ENCODE measurements at places on chromosomes 2 and 18.

- no peak for DNase-seq
Measured at GRCh38 chr18:55863876-55864275, 275.9 kb upstream of the TCF4 start.

- DNase-seq: no peak
Measured at GRCh38 chr2:203670939-203671338, 35.5 kb upstream of the CD28 start.

GRCh38 chr2:131584940-131585339 is 57.3 kb downstream of the CCDC74A start:
- DNase-seq: no peak

GRCh38 chr2:191312662-191313061 is 67.5 kb downstream of the MYO1B start:
- DNase-seq: no peak

DNA sequence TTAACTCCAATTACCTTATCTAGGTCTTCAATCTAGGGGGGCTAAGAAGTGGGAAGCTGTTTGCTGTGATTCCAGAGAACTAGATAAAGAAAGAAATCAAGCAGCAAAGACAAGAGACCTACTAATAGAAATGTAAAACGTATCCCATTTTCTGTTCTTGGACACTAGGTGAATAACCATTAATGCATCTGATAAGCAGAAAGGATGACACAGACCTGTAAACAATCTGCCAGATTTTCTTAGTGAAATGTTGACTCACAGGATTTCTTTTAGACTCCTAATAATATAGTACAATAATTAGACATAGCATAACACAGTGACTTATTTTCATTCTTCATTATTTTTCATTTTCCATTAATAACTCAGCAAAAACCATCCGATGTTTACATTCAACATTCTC is 1.3 kb downstream of the WDR35 start:
- DNase-seq: no peak

DNA sequence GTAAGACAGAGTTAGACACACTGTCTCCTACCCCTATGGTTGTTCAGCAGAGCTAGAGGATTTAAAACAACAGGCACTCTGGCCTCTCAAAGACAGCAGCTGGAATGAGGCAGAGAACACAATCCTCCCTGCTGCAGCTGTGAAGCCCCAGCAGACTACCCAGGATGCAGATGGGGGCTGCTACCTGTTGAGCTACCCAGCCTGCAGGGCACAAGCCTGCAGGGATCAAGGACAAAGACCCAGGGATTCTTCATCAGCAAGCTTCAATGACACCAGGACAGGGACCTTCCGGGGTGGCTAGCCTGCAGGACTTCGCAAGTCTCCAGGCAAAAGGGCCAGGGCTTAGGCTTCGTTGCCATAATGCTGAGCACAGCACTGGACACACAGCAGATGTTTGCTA is 27.2 kb downstream of the GALNT14 start:
- no peak for DNase-seq

DNA sequence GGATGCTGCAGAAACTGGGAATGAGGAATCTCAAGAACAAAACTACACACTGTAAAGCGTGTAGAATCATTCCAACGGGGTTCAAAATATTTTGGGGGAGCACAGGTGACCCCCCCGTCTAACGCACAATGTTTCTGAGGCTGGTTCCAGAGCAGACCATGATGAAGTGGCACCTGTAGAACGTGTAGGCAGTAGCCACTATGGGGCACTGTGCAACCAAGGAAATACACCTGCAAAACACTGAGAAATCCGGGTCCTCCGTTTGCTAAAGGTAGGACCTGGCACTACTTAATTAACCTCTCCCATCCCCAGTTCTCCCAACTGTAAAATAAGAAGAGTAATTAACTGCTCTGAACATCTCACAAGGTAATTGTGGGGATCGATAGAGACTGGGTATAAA is 22.6 kb downstream of the ST6GAL2 start:
- no peak for DNase-seq

DNA sequence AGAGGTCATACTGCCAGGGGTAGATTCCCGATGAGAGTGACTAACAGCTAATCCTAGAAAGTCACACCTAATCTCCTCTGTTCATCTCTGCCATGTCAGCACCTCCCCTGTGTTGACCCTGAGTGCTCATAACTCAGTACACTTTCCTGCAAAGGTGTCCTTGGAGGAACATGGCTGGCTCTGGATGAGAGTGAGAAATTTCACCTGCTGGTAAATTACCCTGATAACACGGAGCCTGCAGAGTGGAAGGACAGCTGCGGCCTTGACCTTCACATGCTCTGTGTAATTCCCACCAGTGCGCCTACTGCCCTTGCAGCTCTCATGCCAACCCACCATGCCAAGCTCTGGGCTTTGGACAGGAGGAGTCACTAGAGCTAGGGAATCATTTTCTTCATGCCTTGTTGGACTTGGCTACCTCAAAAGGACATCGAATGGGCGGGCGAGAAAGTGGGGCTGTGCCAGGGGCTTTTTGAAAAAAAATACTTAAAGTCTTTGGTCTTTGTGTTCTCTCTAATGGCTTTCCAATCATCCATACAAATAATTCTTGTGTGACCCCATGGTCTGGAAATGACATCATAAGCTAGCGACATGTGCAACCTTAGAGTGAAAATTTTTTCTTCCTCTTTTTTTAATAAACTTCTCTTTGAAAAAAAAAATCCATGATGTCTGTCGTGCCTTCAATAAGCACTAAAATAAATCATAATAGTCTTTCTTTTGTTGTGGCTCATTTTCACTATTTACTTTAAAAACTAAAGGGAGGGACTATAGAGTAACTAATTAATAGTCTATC is 319.9 kb downstream of the MYCN start:
- no peak for DNase-seq

- no peak for DNase-seq
Measured at GRCh38 chr2:9760902-9761228, 82.4 kb upstream of the TAF1B start.

- DNase-seq: no peak
Measured at GRCh38 chr2:44005846-44006245, 10.1 kb upstream of the LRPPRC start.

DNA sequence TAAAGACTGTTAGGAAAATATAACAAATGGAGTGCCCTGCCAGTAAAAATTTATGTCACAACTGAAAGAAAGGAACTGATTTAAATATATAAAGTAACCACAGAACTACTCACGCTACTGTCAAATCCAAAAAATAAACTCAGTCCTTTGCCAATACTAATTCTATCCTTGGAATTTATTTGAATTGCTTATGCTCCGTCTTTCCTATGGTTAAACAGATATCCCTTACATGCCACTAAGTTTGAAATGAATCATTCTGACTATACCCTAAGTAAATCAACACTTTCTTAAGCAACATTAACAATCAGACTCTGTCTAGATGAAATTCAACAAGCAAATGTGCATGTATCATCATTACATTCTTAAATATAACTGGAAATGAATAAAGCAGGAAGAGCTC is 9.8 kb downstream of the HNRNPLL start:
- no peak for DNase-seq

GRCh38 chr2:170404846-170405245 is 226.9 kb downstream of the MYO3B start:
- DNase-seq: no peak

DNA sequence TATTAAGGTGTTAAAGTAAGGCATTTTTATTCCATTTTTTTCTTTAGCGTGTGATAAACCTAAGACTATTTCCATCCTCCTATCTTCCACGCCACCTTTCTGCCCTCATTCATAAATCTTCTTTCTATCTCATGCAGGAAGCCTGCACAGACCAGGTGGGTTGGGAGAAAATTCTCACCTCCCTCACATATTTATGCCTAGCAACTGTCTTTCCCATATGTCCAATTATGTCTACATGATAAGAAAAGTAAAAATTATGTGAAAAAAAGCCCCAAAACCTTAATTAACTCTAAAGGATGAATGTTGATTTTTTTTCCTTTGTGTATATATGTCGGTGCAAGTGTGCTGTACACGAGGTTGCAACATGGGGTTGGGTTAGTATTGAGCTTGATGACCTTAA is 225.6 kb upstream of the GCFC2 start:
- no peak for DNase-seq
